Activated CD8-positive, alpha-beta T cell treated with anti-CD3 and anti-CD28 coated beads for 36 hours (primary cell): ENCODE measurements at places on chromosomes 7 and 10. TPM values are rescaled to one million over a fixed set of nuclear protein-coding genes. Genes with fewer than 3 reads are reported as not detected.

- DNase-seq, result no peak
Observed at GRCh38 chr7:90396420-90396819, 6.8 kb upstream of the CLDN12 start.

GRCh38 chr7:3780525-3780924, 479.5 kb downstream of the SDK1 start:
- DNase-seq, result no peak

DNA sequence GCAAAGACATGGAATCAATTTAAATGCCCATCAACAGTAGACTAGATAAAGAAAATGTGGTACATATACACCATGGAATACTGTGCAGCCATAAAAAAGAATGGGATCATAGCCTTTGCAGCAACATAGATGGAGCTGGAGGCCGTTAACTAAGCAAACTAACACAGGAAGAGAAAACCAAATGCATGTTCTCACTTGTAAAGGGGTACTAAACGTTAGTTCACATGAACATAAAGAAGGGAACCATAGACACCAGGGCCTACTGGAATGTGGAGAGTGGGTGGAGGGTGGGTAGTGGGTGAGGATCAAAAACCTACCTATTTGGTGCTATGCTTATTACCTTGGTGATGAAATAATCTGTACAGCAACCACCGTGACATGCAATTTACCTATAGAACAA, 78.4 kb upstream of the GSDME start:
- no peak for DNase-seq

GRCh38 chr7:16940776-16941175, 59.0 kb upstream of the AGR3 start:
- no peak for DNase-seq

- peak; percentile 36 for DNase-seq
Observed at GRCh38 chr7:33905389-33906032, at the start of gene BMPER. Gene BMPER, plus strand, starts transcription at chr7:33905539. Its CDS starts 75 bp downstream, at chr7:33905614.

- no peak for DNase-seq
Observed at GRCh38 chr7:17646253-17646956, 293.9 kb downstream of the SNX13 start.

GRCh38 chr7:9709216-9709615, 1264.5 kb upstream of the PHF14 start:
- DNase-seq, result no peak

- peak; percentile 44 for DNase-seq
Observed at GRCh38 chr10:88886557-88886956, 6.5 kb downstream of the STAMBPL1 start.

- DNase-seq, result no peak
Observed at GRCh38 chr7:68706291-68706690, 892.0 kb upstream of the AUTS2 start.

GRCh38 chr7:117401293-117402002, 25.8 kb downstream of the ASZ1 start:
- no peak for DNase-seq

DNA sequence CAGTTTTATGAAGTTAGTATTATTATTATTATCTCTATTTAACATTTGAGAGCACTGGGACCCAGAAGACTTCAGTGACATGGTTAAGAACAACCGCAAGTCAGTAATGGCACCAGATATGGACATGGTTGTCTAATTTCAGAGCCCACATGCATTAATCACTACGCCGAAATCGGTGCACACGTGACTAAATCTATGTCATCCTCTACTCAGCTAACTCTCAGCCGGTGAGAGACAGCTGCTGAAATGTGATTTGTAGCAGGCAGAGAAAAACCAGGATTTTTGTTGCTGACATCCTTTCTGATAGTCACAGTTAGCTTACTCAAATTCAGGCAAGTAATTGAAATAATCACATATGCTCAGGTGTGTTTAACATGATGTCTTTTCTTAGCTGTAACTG, 127.7 kb downstream of the SPAG6 start:
- no peak for DNase-seq

- DNase-seq, result no peak
Observed at GRCh38 chr7:148011753-148012152, 578.8 kb upstream of the C7orf33 start.

GRCh38 chr7:103704701-103705100, 258.7 kb upstream of the SLC26A5 start:
- DNase-seq, result no peak

GRCh38 chr10:131660427-131660826, 240.4 kb upstream of the PPP2R2D start:
- no peak for DNase-seq

- peak; percentile 78 for DNase-seq
Observed at GRCh38 chr10:99234041-99234790, 1.4 kb downstream of the HPSE2 start.

DNA sequence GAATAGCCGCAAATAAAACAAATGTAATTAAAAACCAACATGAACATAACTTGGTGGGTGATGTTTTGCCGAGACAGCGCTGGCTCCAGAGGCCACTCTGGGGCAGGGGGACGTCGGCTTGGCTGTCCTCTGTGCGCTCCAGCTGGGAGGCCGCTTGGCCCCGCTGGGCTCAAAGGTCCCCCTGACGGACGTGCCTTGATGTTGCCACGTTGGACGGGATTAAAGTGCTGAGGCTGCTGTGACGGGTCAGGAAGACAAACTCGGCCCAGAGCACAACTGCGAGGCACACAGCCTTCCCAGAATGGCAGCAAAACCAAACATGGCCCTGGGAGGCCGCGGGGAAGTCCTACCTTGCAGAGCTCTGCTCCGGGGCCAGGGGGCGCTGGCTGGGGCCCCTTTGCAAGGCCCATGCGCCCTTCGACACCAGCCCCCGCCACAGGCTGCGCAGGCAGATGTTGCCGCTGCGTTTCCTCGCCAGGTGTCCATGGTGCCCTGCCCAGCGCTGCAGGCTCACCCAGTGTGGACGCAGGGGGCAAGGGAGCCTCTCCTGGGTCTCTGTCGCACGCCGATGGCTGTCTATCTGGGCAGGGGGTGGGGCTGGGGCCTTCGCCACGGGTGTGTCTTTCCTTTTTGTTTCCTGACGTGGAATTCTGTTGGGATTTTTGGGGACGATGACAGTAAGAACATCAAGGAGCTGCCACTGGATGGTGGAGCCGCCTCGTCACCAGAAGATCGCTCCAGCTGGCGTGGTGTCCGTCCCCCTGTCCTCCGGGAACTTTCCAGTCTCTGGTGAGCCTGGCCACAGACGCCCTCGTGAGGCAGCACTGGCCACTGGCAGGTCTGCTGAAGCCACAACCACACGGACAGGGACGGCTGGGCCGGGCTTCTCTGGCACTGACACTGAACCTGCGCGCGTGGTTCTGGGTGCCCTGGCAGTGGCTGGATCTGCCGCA, 99.6 kb upstream of the DIP2C start:
- DNase-seq, result peak; percentile 65

DNA sequence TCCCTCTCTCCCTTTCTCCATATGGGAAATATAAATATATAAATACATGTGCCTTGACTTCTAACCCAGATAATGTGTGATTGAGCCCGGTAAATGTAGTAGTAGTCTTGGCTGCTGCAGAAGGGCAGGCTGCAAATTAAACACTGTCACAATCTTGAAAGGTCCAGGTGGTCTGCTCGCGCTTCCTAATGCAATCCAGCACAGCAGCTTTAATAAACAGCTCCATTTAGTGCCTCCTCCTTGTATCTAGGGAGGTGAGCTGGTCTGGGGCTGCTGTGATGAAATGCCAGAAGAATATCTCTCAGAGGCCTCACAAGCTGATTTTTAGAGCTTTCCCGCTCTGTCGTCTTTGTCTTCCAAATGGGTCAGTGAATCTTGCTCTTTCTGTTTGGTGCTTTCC, 782 bp downstream of the POU6F2 start:
- DNase-seq, result no peak

DNA sequence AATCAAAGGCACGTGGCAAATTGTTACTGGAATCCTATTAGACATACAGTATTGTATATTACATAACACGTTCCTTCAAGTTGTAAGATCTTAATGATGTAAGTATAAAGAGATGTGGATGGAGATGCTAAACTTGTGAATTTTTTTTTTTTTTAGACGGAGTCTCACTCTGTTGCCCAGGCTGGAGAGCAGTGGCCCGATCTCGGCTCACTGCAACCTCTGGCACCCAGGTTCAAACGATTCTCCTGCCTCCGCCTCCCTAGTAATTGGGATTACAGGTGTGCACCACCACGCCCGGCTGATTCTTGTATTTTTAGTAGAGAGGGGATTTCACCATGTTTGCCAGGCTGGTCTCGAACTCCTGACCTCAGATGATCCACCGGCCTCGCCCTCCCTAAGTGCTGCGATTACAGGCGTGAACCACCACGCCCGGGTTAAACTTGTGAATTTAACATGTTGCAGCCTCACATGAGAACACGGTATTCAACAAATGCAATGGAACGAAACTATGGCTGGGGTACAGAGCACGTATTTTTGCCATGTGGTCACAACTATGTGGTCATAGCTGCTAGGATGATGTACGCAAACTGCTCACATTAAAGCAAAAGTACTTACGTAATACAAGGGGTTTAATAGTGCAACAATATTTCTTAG, 818 bp upstream of the SUPV3L1 start:
- DNase-seq, result peak; percentile 55

DNA sequence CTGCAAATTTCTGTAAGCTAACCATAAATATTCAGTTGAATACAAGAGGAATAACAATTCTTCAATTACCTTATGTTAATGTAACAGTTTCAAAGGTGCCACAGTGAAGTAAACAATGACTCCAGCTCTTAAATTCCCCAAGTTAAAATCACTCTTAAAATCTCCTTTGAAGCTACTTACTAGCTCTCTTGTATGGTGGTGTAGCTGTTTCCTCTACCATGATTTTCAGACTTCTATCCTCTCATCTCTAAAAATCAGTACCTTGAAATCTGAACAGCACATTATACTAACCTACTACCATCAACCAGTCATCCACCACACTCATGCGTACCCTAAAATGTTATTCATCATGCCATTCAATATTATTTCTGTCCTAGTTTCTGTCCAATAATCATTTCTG, 29.6 kb downstream of the JMJD1C start:
- no peak for DNase-seq

The AKR1C4 gene
- total RNA-seq, result not detected

The ELAPOR2 gene
- 2.8 TPM for total RNA-seq

The HMX2 gene
- 0.43 TPM for total RNA-seq

The PPP1R9A gene
- 0.13 TPM for total RNA-seq

The CLDN3 gene
- total RNA-seq, result not detected

The TMEM236 gene
- 0.16 TPM for total RNA-seq

The OGDHL gene
- 0.40 TPM for total RNA-seq

The ABCB1 gene
- 8.9 TPM for total RNA-seq

The CFAP58 gene
- total RNA-seq, result 0.27 TPM

The C10orf90 gene
- not detected for total RNA-seq
